ENCODE measurements at places on chromosomes 5 and 9.
A peak's percentile ranks its signal among the peaks of the same experiment; 100 is the strongest.

GRCh38 chr9:93081081-93081529 lies 14.9 kb upstream of the CARD19 start:
- DNase-seq, result peak; percentile 68

DNA sequence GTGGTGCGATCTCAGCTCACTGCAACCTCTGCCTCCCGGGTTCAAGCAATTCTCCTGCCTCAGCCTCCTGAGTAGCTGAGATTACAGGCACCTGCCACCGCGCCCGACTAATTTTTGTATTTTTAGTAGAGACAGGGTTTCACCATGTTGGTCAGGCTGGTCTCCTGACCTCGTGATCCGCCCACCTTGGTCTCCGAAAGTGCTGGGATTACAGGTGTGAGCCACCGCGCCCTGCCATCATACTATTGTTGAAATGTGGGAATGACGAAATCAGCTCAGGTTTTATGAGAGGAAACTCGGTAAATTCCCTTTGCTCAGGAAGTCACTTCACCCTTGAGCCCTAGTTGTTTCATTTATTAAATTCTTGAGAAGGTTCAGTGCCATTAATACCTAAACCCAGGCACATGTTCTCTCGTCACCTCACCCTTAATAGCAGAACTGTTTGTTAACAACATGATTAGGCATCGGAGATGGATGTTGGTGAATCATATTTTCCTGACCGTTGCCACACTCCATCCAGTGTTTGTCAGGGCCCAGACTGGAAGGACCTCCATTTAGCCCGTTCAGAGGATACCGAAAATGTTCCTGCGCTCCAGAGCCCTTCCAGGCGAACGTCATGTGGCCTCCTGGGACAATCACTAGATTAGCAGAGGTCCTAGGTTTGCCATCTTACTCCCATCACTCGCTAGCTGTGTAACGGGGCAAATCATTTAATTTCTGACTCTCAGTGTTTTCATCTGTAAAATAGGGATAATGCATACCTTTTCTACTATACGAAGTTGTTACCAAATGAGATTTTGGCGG lies 20.0 kb upstream of the CREBRF start:
- no peak for DNase-seq

DNA sequence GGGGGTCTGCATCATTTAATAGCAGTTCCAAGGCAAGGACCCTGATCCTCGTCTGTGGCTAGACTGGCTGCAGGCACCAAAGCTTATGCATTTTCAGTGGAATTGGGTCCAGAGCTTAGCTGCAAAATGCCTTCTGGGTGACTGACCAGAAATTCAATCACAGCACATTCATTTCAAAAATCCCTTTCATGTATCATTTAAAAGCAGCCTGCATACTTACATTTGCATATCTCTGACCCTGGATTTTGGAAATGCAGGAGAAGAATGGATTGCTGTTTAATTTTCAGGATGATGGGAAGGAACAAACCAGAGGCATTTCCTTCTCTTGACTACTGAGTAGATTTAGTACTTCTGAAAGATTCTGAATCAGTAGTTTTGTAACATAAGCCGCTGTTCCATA lies 122.8 kb downstream of the PPP2R2B start:
- no peak for DNase-seq

GRCh38 chr9:113978725-113979342 lies 99.3 kb downstream of the AMBP start:
- no peak for DNase-seq

DNA sequence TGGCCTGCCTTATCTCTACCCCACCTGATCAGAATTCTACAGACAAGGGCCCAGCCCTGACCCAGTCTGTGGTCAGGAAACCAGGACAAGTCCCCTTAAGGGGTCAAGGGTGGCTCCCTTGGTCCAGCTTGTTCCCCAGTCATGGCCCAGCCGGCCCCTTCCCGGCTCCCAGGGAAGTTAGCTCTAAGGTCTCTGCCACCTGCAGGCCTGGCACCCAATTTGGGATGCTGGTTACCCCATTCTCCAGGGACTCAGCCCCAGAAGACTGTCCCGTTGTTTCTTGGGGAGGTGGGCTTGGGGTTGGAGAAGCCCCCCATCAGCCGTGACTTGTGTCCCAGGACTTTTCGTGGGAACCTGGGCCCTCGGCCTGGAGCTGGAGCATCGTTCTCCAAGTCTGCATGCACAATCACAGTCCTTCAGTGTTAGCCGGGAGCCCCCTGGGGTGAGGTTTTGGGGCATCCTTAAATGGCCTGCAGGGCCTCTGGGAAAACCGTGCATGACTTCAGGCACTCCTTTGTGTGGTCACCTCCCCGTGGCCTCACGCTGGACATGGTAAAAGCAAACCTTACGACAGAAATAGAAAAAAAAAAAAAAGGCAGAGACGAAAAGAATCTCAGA lies 150.8 kb upstream of the PHYKPL start:
- no peak for DNase-seq

DNA sequence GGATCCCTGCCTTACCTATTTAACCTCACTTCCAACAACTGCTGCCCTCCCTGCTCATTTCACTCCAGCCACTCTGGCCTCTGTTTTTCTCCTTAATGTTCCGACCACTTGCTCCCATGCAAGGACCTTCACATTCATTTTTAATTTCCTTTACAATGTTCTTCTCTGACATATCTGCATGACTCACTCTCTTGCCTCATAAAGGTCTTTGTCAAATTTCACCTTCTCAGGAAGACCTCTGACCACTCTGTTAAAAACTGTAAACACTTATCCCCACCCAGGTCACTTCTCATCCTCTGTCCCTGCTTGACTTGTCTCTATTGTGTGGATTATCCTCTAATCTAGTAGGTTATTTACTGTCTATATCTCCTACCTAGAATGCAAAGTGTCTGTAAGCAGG lies 751.2 kb downstream of the BRINP1 start:
- DNase-seq, result no peak

DNA sequence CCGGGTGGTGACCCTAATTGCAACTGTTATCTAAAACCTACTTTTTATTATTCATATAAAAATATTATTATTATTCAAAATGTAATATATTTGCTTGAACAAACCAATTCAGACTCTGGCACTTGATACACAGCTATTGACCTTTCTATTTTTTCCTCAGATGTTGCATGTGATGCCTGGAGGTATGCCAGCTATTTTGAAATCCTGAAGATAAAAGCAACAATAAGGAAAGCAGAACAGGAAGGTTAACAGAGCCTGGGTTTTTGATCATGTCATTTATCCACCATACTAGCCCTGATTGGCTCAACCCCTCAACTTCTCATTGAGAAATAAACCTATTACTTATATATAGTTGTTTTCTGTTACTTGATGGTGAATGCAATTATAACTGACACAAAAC lies 340.9 kb upstream of the KIF2A start:
- DNase-seq, result no peak

DNA sequence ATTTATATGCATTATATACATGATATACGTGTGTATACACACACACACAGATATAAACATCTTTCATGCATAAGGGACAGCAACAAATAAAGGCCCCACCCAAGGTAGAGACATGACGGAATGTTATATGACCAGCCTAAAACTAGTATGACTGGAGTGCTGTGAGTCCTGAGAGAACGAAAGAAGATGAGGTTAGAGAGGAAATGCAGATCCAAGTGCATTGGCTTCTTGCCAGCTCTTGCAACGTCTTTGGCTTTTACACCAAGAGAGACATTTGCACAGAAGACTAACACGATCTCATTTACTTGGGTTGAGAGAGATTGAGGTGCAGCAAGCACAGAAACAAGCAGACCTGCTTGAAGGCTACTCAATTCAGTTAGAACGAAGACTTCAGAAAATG lies 23.0 kb downstream of the CDH10 start:
- DNase-seq, result peak; percentile 12

DNA sequence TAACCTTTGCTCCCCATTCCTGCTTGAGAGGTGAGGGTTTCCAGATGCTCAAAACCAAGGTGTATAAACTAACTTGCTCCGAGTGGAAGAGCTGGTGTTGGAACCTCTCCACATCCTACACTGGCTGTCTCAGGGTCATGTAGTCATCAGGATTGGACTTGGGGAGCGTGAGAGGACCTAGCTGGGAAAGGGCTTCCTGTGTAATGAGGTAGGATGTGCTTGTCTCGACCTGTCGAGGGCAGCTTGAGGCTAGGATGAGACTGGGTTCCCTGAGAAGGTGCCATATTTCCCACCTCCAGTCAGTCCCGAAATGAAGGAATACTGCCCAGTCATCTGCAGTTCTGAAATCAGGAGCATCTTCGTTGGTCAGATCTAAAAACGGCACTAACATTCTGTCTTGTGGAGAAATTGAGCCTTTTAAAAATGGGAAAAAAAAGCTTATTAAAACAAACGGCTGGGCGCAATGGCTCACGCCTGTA lies 1.3 kb downstream of the CCNI2 start:
- no peak for DNase-seq

GRCh38 chr5:1844708-1845436 lies 37.9 kb downstream of the IRX4 start:
- DNase-seq, result no peak

DNA sequence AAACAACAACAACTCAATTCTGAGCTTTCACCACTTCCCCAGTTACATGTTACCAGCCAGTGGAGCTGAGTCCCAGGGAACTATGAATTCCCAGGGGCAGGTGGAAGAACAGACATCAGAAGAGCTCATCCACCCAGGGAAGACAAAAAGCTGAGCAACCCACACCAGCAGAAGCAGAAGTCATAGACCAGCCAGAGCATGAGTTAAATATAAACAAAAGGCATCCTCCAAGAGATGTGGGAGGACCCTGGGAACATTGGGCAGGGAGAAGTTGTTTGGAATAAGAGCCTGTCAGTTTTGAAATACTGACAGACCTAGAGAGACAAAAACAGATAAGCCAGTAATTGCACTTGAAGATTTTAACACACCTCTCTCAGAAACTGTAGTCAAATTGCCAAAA lies 102.3 kb upstream of the LMX1B start:
- DNase-seq, result no peak

- DNase-seq, result no peak
Observed at GRCh38 chr5:76154009-76154690, 71.0 kb downstream of the SV2C start.

GRCh38 chr9:98997604-98998003 lies 53.9 kb downstream of the COL15A1 start:
- DNase-seq, result peak; percentile 50

DNA sequence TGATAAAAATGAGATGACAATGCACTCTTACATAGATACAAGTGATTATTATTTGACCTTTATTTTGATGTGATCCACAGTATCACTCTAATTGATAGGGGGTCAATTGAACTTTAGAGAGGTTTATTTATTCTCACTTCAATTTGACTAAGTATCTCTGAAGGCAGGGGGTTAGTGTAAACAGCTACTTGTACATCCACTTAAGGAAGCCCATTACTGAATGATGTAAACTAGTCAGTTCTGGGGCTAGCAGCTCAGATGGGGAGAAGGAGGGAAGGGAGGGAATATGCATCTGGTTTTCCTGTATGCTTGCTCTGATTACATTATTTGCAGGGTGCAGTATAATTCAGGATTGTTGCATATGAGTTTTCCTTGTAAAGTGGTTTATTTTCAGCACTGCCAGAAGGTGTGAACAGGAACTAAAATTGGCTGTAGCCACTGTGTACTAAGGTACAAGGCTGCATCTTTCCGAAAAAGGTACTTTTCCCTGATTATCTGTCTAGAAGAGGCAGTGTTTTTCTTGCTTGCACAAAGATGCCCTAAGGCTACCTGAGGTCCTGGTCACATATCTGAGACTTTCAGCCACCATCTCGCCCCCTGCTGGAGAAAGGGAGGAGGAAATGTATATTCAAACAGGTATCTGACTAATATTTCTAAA lies 51.2 kb downstream of the MRPS27 start:
- DNase-seq, result peak; percentile 66

GRCh38 chr9:129338724-129339430 lies 160.8 kb upstream of the IER5L start:
- no peak for DNase-seq

DNA sequence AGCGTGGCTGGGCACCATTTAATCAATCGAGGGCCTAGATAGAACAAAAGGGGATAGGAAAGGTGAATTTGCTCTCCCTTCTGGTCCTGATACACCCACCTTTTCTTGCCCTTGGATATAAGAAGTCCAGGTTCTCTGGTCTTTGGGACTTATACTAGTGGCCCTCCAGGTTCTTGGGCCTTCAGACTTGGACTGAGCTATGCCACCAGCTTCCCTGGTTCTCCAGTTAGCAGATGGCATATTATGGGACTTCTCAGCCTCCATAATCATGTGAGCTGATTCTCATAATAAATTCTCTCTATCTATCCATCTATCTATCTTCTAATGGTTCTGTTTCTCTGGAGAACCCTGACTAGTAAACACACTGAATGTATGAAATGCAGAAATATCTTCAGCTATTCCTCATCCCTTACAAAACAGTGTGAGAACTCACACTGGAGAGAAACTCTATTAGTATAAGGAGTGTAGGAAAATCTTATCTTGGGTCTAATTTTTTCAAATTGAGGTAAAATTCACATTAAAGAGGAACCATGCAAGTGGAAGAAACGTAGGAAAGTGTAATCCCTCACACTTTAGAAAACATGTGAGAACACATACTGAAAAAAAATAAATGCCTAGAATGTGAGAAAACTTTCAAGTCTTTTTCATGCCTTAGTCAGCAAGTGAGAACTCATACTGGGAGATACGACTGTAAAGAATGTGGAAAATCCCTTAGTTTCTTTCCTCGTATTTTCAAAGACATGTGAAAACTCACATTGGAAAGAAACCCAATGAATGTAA lies 15.5 kb downstream of the PCDHB15 start:
- DNase-seq, result peak; percentile 3

GRCh38 chr9:85178474-85178873 lies 508.9 kb downstream of the NTRK2 start:
- no peak for DNase-seq

DNA sequence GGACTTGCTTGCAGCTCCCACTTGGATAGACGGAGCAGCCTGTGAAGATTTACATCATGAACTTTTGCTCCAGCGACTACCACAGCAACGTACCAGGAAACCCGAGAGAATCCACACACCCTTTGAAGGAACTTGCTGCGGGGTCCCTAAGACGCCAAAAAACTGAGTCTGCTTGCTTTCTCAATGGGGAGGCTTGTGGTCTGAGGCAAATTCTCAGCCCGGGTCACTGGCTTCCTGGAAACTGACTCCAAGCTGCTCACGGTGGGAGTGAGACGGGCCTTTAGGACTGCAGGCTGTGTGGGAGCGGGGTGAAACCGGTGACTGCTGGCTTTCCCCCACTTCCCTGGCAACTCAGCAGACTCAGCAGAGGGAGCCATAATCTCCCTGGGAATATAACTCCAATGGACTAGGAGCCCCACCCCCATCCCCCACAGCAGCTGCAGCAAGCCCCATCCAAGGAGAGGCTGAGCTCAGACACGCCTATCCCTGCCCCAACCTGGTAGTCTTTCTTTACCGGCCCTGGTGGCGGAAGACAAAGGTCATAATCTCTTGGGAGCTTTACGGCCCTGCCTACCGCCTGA lies 466.0 kb downstream of the CAAP1 start:
- no peak for DNase-seq
